Activated naive CD8-positive, alpha-beta T cell treated with anti-CD3 and anti-CD28 coated beads for 36 hours (primary cell): ENCODE measurements at places on chromosomes 6 and 20. TPM values are rescaled to one million over a fixed set of nuclear protein-coding genes. Genes with fewer than 3 reads are reported as not detected.
A peak's percentile ranks its signal among the peaks of the same experiment; 100 is the strongest.

The BPI gene
- not detected for total RNA-seq

- peaks cover 47% of the 10 kb centered on the region for H3K4me1 ChIP-seq
- H3K27me3 ChIP-seq, result peaks cover 3% of the 10 kb centered on the region
- H3K27ac ChIP-seq, result peak overlapping the region; percentile 94
- peaks cover 34% of the 10 kb centered on the region for H3K36me3 ChIP-seq
- peak; percentile 95 for DNase-seq
- H3K4me3 ChIP-seq, result peak overlapping the region; percentile 90
Observed at GRCh38 chr6:20403070-20403765, 1.5 kb downstream of the E2F3 start.

- peaks cover 6% of the 10 kb centered on the region for H3K27me3 ChIP-seq
- no peak for DNase-seq
- H3K36me3 ChIP-seq, result no peaks in the 10 kb centered on the region
Observed at GRCh38 chr6:87922947-87923330, 124.7 kb upstream of the SPACA1 start.

The SOX18 gene
- total RNA-seq, result not detected

- H3K4me1 ChIP-seq, result no peaks in the 10 kb centered on the region
- H3K27me3 ChIP-seq, result no peaks in the 10 kb centered on the region
- no peak for DNase-seq
- H3K27ac ChIP-seq, result no peak overlapping the region
- H3K36me3 ChIP-seq, result no peaks in the 10 kb centered on the region
- H3K4me3 ChIP-seq, result no peak overlapping the region
Observed at GRCh38 chr6:22658934-22659333, 89.6 kb downstream of the HDGFL1 start.

DNA sequence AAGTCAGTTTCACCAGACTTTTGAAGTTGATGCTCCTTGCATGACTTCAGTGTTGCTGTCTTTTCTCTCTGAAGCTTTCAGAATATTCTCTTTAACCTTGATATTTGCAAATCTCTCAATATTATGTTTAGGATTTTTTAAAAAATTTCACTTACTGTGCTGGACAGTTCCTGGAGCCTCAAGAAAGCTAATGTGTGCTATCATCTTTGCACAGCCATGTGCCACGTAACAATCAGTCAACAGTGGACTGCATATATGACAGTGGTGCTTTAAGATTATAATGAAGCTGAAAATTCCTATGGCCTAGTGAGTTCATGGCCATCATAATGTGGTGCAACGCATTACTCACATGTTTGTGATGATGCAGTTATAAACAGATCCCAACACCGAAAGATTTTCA, 59.1 kb upstream of the OGFRL1 start:
- H3K36me3 ChIP-seq, result no peaks in the 10 kb centered on the region
- no peak overlapping the region for H3K27ac ChIP-seq
- peaks cover 25% of the 10 kb centered on the region for H3K4me1 ChIP-seq
- no peak for DNase-seq

- no peaks in the 10 kb centered on the region for H3K36me3 ChIP-seq
- no peak for DNase-seq
- no peak overlapping the region for H3K27ac ChIP-seq
- peaks cover 6% of the 10 kb centered on the region for H3K4me1 ChIP-seq
- no peak overlapping the region for H3K4me3 ChIP-seq
Observed at GRCh38 chr20:45782890-45783289, 8.8 kb downstream of the WFDC3 start.

GRCh38 chr6:169841251-169841650, 89.8 kb downstream of the ERMARD start:
- no peak overlapping the region for H3K4me3 ChIP-seq
- H3K36me3 ChIP-seq, result no peaks in the 10 kb centered on the region
- H3K4me1 ChIP-seq, result no peaks in the 10 kb centered on the region

The GSTA2 gene
- total RNA-seq, result not detected

The PNPLA1 gene
- total RNA-seq, result not detected

The EDN1 gene
- not detected for total RNA-seq

GRCh38 chr6:69422475-69422874, 374.3 kb downstream of the LMBRD1 start:
- DNase-seq, result no peak
- no peaks in the 10 kb centered on the region for H3K27me3 ChIP-seq
- no peaks in the 10 kb centered on the region for H3K4me1 ChIP-seq
- H3K27ac ChIP-seq, result no peak overlapping the region

The OOEP gene
- total RNA-seq, result not detected

The PRDM13 gene
- not detected for total RNA-seq

GRCh38 chr20:51562027-51562331, 19.5 kb upstream of the NFATC2 start:
- no peak for DNase-seq
- H3K36me3 ChIP-seq, result no peaks in the 10 kb centered on the region
- H3K27me3 ChIP-seq, result peaks cover 75% of the 10 kb centered on the region
- H3K4me3 ChIP-seq, result peak overlapping the region; percentile 66
- H3K27ac ChIP-seq, result no peak overlapping the region

DNA sequence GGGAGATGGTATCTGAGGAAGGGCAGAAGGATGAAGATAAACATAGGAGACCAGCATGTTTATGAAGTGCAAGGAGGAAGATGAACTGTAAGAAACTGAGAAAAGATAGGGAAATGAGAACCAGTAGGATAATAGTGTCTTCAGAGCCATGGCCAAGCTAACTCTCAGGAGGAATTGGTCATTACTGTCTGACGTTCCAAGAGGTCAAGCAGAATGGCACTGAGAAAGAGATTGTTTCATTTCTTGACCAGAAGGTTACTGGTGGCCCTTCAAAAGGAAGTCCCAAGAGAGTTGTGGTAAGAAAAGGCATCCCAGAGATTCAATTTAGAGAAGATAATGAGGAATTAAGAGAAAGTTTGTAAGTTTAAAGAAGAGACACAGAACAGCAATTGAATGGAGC, 47.5 kb downstream of the EYA4 start:
- H3K27me3 ChIP-seq, result peaks cover 4% of the 10 kb centered on the region
- H3K36me3 ChIP-seq, result no peaks in the 10 kb centered on the region
- no peak for DNase-seq
- no peak overlapping the region for H3K27ac ChIP-seq
- no peak overlapping the region for H3K4me3 ChIP-seq

- no peak overlapping the region for H3K4me3 ChIP-seq
- no peaks in the 10 kb centered on the region for H3K27me3 ChIP-seq
- no peak for DNase-seq
- peaks cover 30% of the 10 kb centered on the region for H3K4me1 ChIP-seq
Observed at GRCh38 chr6:139364302-139364981, 10.0 kb downstream of the CITED2 start.

DNA sequence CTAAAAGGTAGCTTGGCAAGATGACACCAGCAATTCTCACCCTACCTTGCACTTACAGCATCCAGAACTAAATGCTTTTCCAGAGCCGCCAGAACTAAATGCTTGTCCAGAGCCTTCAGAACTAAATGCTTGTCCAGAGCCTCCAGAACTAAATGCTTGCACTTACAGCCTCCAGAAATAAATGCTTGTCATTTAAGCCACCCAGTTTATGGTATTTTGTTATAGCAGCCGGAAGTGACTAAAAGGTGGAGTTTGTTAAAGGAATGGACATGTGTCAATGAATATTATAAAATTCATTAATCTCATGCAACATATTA, 133.5 kb downstream of the GPX5 start:
- H3K27ac ChIP-seq, result no peak overlapping the region
- peaks cover 24% of the 10 kb centered on the region for H3K4me1 ChIP-seq
- no peak overlapping the region for H3K4me3 ChIP-seq

The FRMD1 gene
- total RNA-seq, result not detected

The F13A1 gene
- not detected for total RNA-seq

- H3K27me3 ChIP-seq, result peaks cover 4% of the 10 kb centered on the region
- H3K4me3 ChIP-seq, result no peak overlapping the region
- H3K36me3 ChIP-seq, result no peaks in the 10 kb centered on the region
Observed at GRCh38 chr20:15257569-15257870, 920.1 kb upstream of the FLRT3 start.

GRCh38 chr20:11691766-11692165, 225.9 kb upstream of the BTBD3 start:
- no peak overlapping the region for H3K27ac ChIP-seq
- peaks cover 6% of the 10 kb centered on the region for H3K27me3 ChIP-seq
- no peaks in the 10 kb centered on the region for H3K36me3 ChIP-seq
- no peak overlapping the region for H3K4me3 ChIP-seq

DNA sequence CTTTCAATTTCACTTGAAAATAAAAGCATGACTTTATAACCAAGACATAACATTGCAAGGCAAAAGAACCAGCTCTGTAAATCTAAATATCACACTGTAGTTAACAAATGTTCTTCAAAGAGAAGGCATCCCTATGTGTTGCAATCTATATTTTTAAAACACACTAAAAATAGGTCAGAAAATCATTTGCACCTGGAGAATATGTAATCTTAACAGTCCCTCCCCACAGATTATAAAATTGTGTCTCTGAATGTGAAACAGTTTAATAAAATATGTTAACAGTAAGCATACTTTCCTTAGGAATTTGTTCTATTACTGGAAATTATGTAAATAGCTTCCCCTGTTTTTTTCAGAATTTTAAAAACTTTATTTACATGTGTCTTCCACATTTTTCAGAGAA, 351.9 kb downstream of the COL12A1 start:
- no peaks in the 10 kb centered on the region for H3K36me3 ChIP-seq
- no peaks in the 10 kb centered on the region for H3K27me3 ChIP-seq
- no peaks in the 10 kb centered on the region for H3K4me1 ChIP-seq
- no peak overlapping the region for H3K27ac ChIP-seq
- no peak for DNase-seq

The RAB44 gene
- total RNA-seq, result not detected

DNA sequence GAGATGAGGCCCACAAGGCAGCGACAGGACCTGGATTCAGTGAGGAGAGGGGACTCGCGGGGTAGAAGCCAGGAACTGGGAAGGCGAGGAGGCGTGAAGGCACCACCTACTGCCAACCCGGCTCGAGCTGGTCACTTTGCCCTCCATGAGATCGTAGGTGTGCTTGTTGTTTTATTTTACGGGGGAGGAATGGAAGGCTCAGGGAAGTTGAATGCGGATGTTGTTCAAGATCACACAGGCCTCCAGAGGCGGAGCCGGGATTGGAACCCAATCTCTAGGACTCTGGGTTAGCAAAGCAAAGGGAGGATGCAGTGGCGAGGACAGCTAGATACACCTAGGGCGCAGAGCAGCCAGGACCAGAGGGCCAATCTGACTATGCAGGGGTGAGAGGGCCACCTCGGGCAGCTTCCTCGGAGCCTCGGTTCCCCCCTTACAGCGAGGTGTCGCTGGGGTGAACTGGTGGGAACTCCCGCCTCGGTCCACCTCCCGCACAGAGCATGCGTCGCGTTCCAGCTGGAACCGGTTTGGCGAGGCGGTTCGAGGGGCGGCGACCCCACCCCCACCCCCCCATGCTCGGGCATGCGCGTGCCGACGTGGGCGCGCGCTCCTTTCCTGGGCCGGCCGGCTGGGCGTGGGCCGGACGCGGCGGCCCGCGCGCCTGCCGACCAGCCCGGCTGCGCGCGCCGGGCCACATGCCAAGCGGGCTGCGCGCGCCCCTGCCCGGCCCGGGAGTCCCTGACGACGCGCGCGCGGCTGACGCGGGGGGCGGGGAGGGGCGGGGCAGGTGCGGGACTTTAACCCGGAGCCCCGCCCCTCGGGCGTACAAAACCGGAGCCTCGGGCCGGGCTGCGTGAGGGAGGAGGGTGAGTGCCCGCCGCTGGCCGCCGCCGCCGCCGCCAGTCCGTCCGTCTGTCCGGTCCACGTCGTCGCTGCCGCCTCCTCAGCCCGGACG, 80.4 kb upstream of the MYL9 start:
- H3K4me3 ChIP-seq, result peak overlapping the region; percentile 71
- no peaks in the 10 kb centered on the region for H3K27me3 ChIP-seq
- peaks cover 46% of the 10 kb centered on the region for H3K4me1 ChIP-seq

GRCh38 chr6:119308991-119309657, 40.4 kb downstream of the MAN1A1 start:
- DNase-seq, result no peak
- no peaks in the 10 kb centered on the region for H3K27me3 ChIP-seq
- no peak overlapping the region for H3K27ac ChIP-seq
- H3K4me1 ChIP-seq, result peaks cover 41% of the 10 kb centered on the region
- H3K4me3 ChIP-seq, result no peak overlapping the region
- H3K36me3 ChIP-seq, result peaks cover 29% of the 10 kb centered on the region

DNA sequence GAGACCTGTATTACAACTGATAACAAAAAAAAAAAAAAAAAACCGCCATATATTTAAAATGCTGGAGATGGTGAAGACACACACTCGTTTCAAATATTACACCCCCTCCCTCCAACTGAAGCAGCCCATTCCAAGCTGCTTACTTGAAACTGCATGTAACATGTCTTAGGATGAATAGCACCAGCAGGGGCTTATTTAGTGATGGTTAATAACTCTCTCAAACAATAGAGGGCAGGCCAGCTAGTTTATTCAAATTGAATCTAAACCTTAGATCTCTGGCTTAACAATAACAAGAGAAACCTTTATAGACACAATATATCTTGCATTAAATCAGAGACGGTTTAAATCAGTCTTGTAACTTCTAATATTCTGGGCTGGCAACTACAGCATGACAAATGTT, 9.3 kb upstream of the JPH2 start:
- DNase-seq, result no peak
- H3K4me3 ChIP-seq, result no peak overlapping the region
- H3K27me3 ChIP-seq, result no peaks in the 10 kb centered on the region
- H3K4me1 ChIP-seq, result peaks cover 16% of the 10 kb centered on the region

The EBF4 gene
- 0.66 TPM for total RNA-seq

- no peaks in the 10 kb centered on the region for H3K4me1 ChIP-seq
- no peaks in the 10 kb centered on the region for H3K27me3 ChIP-seq
- no peaks in the 10 kb centered on the region for H3K36me3 ChIP-seq
Observed at GRCh38 chr20:8428988-8429387, 296.9 kb downstream of the PLCB1 start.

GRCh38 chr6:157037165-157037564, 260.0 kb downstream of the ARID1B start:
- peaks cover 16% of the 10 kb centered on the region for H3K4me1 ChIP-seq
- H3K36me3 ChIP-seq, result no peaks in the 10 kb centered on the region
- H3K4me3 ChIP-seq, result no peak overlapping the region
- no peak for DNase-seq
- no peaks in the 10 kb centered on the region for H3K27me3 ChIP-seq

DNA sequence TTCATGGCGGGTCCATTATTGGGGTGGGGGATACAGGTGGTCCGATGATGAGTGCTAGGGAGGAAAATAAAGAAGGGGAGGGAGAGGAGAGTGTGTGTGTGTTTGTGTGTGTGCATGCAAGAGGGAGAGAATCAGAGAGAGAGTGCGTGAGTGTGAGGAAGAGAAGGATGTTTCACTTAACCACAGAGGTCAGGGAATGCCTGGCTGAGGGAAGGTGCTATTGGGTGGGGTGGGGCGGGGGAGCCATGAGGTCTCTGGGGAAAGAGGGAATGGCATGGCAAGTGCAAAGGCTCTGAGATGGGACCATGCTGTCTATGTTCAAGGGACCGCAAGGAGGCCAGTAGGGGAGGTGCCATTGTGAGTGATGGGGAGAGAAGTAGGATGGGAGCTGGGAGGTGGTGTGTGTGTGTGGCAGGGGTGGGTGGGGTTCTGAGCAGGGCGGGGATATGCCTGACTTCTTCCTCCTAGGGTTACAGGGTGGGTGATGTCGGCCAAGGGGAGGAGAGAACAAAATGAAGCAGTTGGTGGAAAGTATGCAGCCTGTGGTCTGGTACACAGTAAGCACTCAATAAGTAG, 23.0 kb downstream of the CEBPB start:
- no peaks in the 10 kb centered on the region for H3K27me3 ChIP-seq
- no peak overlapping the region for H3K27ac ChIP-seq
- no peaks in the 10 kb centered on the region for H3K36me3 ChIP-seq
- H3K4me3 ChIP-seq, result no peak overlapping the region
- peaks cover 7% of the 10 kb centered on the region for H3K4me1 ChIP-seq
- DNase-seq, result no peak

The OPRL1 gene
- 0.25 TPM for total RNA-seq

- no peak overlapping the region for H3K4me3 ChIP-seq
- H3K27ac ChIP-seq, result no peak overlapping the region
- peaks cover 25% of the 10 kb centered on the region for H3K27me3 ChIP-seq
- DNase-seq, result no peak
Observed at GRCh38 chr20:10280018-10280908, 61.6 kb downstream of the SNAP25 start.
